Frontal cortex (tissue), 4 donors: ENCODE measurements at places on chromosomes 12 and 14.

- no peak for DNase-seq
These were observed 106.3 kb downstream of the OTX2 start for GRCh38 chr14:56703947-56704346.

DNA sequence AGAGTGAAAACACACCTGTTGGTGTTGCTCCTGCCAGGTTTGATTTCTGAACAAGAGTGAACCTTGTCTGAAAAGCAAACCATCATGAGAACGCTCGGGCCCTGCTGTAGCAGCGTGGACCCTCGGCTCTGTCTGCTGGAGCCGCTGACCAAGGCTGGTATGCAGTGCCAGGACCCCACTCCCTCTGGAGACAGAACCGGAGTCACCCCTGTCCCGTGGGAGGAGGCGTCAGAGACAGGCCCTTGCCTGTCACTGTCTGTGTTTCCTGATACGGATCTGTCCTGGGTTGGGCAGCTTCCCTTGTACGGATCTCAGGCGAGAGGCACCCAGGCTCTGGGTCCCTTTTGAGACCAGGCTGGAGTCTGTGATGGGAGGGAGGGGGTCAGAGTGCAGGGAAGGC lies 111.6 kb downstream of the ADGRD1 start:
- DNase-seq = no peak

GRCh38 chr12:19739195-19739776 lies 300.0 kb downstream of the AEBP2 start:
- peak; percentile 52 for DNase-seq

GRCh38 chr12:132351751-132352495 lies 22.5 kb upstream of the GALNT9 start:
- no peak for DNase-seq

GRCh38 chr12:116133636-116134214 lies 143.8 kb downstream of the MED13L start:
- DNase-seq = no peak

GRCh38 chr14:94654071-94654861 lies 42.1 kb downstream of the SERPINA3 start:
- DNase-seq = no peak
